ENCODE measurements at places on chromosomes 4 and X. TPM values are rescaled to one million over a fixed set of nuclear protein-coding genes. Genes with fewer than 3 reads are reported as not detected.

Gene KLHL15
- 7.9 TPM for total RNA-seq

Gene CPZ
- not detected for total RNA-seq

Gene ADH1C
- not detected for total RNA-seq

Gene GABRA4
- not detected for total RNA-seq

Gene IQCM
- not detected for total RNA-seq

Gene PIM2
- 117 TPM for total RNA-seq

Gene POU3F4
- not detected for total RNA-seq

DNA sequence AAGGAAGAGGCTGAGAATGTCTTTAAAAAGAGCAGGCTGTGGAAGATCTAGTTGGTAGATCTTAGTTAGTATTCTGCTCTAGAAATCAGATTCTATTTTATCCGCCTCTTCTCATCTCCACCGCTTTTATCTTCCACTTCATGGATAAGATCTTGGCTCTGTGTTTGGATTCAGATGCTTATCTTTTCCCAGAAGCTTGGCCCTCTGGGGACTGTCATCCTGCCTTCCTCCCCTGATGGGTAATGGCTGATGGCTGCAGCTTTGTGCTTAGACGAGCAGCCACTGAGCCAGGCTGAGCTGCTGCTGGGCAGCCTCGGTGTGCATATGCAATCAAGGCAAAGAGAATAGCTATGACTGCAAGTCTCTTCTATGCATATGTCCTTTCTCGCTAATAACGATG is 23.5 kb downstream of the TRIML1 start:
- DNase-seq = no peak

- no peak for DNase-seq
Observed at GRCh38 chrX:94053575-94053974, 379.6 kb downstream of the FAM133A start.

GRCh38 chrX:129769467-129770154 is 10.1 kb upstream of the SASH3 start:
- DNase-seq = peak; percentile 83

- no peak for DNase-seq
Observed at GRCh38 chr4:47650584-47651130, 165.6 kb downstream of the ATP10D start.

DNA sequence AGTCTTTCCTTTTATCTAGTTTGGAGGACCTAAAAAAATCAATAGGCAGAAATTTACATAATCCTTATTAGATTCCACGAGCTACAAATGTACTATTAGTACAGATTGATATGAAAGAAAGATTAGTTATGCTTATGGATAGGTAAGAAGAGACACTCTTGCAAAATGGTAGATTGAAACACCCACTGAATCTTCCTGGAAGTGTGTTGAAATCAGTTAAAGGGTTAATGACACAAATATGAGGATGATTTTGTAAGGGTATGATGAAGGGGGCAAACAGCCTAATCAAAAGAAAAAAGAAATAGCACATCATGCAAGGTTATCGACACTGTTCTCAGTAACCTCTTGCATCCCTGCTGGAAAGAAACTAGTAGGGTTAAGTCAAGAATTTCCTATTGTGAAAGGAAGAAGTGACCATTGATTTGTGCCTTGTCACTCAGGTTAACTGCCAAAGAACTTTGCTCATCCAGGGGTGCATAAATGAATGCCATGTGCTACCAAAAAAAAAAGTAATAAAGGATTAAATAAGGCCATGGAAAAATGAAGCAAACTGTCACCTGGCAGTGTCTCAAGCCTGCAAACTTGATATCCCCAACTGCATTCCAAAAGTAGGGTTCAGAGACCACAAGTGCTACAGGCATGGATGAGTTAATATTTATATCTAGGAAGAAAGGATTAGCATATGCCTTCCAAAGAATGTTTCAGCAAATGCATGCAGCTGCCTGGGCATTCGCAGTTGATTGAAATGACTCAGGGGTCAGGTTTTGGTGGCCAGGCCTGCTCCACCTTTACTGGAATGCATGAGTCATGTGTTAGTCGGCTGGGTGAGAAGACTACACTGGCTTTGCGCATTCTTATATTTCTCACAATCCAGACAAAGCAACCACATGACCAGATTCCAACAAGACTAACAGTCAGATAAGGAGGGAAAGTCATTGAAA is 78.3 kb upstream of the ATXN3L start:
- no peak for DNase-seq

DNA sequence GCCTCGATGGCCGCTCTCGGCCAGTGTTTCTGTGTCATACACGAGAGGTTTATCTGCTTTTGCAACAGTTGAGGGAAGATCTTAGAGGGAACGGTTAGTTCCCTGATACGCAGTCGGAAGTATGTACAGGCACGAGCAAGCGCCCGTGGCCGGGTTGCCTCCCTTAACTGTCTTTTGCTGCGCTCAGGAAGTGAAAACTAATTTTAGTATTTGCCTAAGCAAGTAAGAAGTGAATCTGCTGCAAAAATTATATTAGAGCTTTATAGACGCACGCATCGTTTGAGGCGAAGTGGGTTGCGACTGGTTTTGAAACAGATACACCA is 695 bp downstream of the MTM1 start:
- DNase-seq = peak; percentile 64

DNA sequence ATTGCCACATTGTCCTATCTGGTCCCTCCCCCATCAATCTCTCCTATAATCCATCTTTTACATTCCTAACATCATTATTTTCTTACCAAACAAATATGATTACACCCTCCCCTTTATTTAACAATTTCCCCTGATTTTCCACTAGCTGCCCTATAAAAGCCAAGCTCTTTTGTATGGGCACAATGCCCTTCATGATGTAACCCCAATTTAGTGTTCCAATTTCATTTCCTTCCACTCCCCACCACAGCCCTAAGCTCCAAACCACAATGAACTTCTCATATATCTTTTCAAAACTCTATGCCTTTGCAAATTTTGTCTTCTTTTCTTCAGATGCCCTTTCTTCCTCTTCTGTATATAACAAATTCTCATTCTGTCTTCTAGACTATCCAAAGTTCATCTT is 39.5 kb upstream of the PTPN13 start:
- DNase-seq = no peak

GRCh38 chrX:8349816-8350544 is 114.7 kb upstream of the VCX3B start:
- no peak for DNase-seq

- no peak for DNase-seq
Observed at GRCh38 chr4:149993030-149993429, 85.2 kb upstream of the DCLK2 start.

DNA sequence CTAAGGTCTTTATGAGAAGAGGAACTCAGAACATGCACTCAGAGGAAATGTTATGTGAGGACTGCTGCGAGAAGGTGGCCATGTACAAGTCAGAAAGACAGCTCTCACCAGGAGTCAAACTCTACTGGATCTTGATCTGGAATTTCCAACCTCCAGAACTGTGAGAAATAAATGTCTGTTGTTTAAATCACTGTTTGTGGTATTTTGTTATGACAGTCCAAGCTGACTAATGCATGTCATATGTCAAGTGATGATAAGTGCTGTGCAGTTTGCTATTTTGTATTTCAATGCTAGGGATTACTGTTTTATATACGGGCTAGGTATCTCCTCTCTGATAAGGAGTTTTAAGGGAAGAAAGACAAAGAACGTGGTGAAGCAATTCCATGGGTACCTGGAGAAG is 162.3 kb downstream of the CPEB2 start:
- DNase-seq = no peak

- no peak for DNase-seq
Observed at GRCh38 chr4:127509155-127509554, 123.6 kb upstream of the INTU start.

DNA sequence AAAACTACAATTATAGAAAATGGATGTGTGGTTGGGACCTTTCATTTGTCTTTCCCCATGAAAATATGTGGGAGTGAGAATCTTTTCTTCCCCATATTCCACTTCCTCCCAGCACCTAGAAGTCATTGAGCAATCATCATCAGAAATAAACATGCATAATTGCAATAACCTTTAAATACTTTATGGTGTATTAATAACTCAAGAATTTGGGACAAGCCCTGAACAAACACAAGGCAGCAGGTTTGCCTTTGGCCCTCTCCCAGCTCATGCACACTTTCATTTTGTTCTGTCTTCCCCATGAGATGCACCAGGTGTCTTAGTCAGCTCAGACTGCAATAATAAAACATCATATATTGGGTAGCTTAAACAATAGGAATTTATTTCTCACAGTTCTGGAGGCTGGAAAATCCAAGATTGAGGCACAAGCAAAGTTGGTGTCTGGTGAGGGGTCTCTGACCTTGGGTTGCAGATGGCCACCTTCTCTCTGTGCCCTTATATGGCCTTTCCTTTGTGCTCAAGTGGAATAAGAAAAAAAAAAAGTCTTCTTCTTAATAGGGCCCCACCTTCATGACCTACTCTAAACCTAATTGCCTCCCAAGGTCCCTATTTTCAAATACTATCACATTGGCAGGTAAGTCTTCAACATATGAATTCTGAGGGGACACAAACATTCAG is 34.7 kb upstream of the TMEM184C start:
- no peak for DNase-seq

DNA sequence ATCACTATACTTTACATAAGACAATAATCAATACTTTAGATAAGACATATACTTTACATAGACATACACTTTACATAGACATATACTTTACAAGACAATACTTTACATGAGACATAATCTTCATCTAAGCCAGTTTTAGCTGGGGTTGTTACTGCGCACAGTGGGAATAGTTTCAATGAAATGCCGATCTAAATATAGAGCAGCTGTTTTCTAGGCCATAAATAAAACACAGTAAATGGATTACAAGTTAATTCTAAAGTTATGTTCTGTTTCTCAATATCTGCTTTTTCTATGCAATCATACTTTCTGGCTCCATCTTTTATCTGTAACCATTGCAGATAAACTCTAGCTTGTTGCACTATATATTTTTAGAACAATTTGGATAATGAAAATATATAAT is 1470.6 kb upstream of the PABPC4L start:
- no peak for DNase-seq

DNA sequence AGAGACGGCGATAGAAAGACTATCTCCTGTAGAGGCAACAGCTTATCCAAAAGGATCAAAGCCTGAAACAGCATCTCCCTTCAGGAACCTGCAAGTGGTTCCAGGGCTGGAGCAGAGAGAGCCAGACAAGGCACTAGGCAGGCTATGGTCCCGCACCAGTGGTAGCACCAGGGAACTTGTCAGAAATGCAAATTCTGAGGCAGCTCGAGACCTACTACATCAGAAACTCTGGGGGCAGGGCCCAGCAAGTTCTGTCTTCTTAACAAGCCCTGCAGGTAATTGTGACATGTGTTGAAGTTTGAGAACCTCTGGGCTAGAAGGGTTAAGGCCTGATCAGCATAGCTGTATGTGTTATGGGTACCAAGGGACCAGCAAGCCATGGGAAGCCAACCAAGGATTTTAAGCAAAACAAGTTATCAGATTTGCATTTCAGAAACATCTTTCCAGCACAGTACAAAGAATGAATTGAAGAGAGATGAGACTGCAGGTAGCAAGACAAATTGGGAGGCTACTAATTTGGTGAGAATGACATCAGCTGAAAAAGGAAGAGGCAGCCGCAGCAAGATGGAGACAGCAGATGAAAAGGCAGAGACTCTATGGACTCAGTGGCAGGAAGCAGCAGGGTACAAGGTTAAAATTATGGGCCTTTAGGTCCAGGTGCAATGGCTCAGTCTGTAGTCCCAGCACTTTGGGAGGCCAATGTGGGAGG is 139.7 kb downstream of the TSPAN5 start:
- DNase-seq = no peak

- DNase-seq = peak; percentile 77
Observed at GRCh38 chr4:174522183-174523024, at the start of gene HPGD. TSS of gene HPGD (minus strand) at chr4:174522488. CDS start at chr4:174522451, 37 bp downstream.

DNA sequence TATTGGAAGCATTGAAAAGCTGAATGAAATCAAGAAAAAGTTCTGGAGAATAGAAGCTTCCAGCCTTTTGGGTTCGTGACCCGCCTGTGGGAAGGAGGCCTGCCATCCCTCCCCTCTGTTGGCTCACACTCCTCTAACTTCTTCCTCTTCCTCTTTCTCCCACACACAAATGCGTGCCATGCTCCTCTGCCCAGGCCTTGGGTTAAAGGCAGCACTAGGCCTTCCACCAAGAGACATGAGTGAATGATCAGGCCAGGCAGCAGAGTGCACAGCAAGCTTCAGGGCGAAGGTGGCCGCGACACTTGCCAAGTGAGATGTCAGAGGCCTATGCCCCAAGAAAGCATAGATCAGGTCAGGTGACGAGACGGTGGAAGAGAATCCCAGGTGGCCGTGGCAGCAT is 38.4 kb downstream of the FAM193A start:
- DNase-seq = no peak

DNA sequence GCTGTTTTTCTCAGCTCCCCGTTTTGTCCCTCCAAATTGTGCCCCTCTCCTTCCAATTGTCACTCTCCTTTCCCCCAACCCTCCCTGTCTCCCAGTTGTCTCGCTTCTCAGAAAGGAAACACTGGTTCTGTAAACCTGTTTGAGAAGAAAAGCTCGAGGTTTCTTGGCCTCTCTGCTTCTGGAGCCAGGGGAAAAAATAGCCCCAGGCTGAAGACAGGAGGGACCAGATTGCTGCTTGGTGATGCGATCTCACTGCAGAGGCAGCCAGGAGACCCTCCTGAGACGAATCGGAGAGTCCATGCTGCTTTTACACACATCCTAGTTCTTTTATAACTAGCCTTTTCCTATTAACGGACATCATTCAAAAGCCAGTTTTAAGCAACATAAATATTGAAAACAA is 21.2 kb downstream of the TRIML1 start:
- DNase-seq = no peak

GRCh38 chr4:26194764-26195163 is 126.0 kb upstream of the RBPJ start:
- DNase-seq = no peak

DNA sequence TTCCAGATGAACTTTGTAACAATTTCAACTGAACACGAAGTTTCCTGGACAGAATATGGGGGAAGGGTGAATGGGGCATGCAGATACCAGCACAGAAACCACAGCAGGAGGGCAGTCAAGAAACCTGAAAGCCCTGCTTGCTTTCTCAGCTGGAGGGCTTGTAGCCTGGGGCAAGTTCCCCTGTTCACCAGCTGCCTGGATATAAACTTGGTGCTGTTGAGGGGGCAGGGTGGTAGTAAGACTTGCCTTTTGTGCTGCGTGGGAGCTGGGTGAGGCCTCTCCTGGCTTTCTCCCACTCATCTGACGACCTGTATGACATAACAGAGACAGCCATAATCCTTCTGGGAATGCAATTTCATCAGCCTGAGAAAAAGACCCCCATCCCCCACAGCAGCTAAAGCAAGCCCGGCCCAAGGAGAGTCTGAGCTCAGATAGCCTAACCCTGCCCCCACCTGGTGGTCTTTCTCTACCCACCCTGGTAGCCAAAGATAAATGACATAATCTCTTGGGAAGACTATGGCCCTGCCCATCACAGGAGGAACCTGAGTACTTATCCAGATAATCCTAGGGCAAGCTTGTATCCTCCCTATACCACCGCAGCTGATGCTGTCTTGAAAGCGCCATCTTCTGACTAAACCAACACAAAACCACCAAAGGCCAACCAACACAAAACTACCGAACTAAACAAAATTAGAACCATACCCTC is 234.3 kb downstream of the LAS1L start:
- no peak for DNase-seq

GRCh38 chr4:109009909-109010308 is 247.1 kb upstream of the ETNPPL start:
- DNase-seq = no peak
